H1 (cell line): ENCODE measurements at places on chromosomes 3 and 15. TPM values are rescaled to one million over a fixed set of nuclear protein-coding genes. Genes with fewer than 3 reads are reported as not detected.

DNA sequence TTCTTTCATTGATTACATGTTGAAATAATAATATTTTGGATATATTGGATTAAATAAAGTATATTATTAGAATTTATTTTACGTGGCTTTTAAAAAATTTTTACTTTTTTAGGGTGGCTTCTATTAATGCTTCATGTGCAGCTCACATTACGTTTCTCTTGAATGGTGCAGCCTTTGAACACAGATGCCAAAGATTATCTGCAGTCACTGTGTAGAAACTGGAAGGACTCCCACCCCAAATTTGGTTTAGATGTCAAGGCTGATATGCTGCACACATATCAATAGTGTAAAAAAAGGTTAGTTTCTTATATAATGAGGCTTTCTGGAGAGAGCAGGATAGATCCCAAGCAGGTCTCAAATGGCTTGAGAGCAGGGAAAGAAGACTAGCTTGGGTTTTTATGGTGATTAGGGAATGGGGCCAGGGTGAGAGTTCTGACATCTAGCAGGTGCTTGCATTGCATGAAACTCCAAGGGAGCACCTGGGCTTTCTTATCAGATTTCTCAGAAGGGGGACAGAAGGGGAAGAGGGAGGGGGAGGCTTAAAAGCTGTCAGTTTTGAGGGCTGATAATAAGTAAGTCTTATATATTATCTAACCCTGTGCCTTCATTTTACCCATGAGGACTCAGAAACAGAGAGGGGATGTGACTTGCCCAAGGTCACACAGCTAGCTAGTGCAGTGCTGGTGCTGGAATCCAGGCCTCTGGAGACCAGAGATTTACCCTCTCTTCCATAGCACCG lies 89.6 kb downstream of the CHST2 start:
- no peak for DNase-seq

DNA sequence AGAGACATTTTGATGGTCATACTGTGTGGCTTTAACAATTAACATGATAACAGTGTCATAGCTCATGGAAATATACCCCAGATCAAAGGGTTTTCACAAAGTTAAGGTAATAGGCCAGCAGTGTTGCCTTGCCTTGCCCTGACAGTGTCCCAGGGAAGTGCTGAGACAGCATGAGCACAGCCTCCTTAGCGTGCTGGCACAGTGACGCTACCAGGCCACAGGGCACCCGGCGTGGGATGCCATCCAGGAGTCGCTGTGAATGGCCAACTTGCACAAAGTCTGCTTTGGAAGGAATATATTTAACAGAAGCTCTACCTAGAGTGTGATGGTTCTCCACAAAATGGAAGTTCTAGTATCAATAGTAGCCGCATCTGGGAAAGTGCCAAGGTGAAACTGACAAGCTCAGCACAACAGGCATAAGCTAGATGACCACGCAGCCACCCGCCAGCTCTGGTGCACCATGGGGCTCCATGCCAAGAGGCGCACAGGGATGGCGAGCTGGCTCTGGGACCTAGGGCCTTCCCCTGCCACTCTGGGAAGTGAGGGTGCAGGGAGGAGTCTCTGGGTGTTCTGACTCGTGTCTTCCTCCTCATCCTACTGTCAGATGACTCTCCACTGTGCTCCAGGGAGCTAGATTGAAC lies 86.2 kb downstream of the GABRB3 start:
- no peak for DNase-seq

GRCh38 chr3:105423397-105423796 lies 56.7 kb downstream of the ALCAM start:
- DNase-seq = no peak

- DNase-seq = no peak
These were observed 108.5 kb downstream of the SYNPR start for GRCh38 chr3:63386568-63386967.

- no peak for DNase-seq
These were observed 23.1 kb downstream of the TNK2 start for GRCh38 chr3:195885036-195885891.

GRCh38 chr15:96838081-96838480 lies 507.6 kb downstream of the NR2F2 start:
- no peak for DNase-seq

DNA sequence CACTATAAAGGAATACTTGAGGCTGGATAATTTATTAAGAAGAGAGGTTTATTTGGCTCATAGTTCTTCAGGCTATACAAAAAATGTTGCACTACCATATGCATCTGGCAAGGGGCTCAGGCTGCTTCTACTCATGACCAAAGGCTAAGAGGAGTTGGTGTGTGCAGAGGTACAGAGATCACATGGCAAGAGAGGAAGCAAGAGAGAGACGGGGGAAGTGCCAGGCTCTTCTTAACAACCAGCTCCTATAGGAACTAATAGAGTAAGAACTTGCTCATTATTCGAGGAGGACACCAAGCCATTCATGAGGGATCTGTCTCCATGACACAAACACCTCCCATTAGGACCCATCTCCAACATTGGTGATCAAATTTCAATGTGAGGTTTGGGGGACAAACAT lies 6.0 kb upstream of the FNDC3B start:
- no peak for DNase-seq

DNA sequence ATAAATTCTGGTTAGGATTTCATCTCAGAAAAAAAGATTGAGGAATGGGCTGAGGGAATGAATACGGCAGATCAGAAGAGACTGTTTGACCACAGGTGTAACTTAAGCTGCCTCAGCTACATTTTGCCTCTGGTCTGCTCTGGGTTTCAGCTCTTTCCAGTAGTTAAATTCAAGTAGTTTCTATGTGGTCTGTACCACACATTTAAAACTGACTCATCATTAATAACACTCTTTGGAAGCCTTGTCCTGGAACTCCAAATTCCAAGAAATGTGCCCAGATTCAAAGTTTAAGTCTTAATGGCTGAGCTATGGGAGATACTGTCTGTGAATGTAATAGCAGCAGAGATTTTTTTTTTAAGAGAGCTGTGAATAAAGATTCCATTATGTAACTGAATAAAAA lies 133.1 kb upstream of the IGSF10 start:
- no peak for DNase-seq

- no peak for DNase-seq
These were observed 248.7 kb upstream of the CBLB start for GRCh38 chr3:106117490-106117858.

DNA sequence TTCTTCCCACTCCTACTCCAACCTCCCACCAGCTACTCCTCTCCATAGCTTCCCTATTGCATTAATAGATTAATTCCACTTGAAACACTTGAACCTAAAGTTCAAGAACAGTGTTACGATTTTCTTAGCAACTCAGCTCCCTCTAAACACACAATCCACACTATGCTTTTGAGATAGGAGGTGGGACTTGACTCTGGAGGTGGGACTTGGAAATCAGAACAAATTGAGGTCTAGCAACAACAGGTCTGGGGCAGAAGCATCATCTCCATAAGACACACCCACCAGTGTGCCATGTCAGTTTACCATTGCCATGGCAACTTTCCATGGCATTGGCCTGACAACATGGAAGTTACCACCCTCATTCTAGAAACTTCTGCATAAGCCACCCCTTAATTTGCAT lies 336.5 kb upstream of the ALCAM start:
- DNase-seq = no peak

- DNase-seq = peak; percentile 76
These were observed 2.9 kb downstream of the SHOX2 start for GRCh38 chr3:158103081-158103886.

GRCh38 chr3:151431940-151432339 lies 28.9 kb downstream of the IGSF10 start:
- DNase-seq = no peak

DNA sequence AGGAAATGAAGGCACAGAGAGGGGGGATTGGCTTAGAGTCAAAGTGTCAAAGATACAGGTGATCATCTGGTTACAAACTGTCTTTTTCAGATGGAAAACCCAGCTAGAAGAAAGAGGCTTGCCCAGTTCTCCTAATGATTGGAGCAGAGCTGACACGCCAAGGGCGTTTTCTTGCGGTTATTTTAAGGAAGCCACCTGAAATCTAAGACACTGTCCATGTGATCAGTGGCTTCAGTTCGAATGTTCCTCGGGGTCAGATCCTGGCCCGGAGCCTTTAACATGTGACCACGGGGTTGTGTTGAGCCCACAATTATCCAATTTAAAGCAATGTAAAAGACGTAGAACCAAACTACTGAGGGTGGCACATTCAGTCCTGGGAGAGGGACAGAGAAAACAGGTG lies 19.5 kb downstream of the FAM43A start:
- DNase-seq = no peak

GRCh38 chr3:59540241-59540640 lies 490.4 kb upstream of the CFAP20DC start:
- DNase-seq = no peak

GRCh38 chr15:30991255-30992235 lies at the start of gene MTMR10:
Gene MTMR10 (minus strand): TSS chr15:30991628. CDS start chr15:30991506, 122 bp downstream.
- peak; percentile 38 for DNase-seq

DNA sequence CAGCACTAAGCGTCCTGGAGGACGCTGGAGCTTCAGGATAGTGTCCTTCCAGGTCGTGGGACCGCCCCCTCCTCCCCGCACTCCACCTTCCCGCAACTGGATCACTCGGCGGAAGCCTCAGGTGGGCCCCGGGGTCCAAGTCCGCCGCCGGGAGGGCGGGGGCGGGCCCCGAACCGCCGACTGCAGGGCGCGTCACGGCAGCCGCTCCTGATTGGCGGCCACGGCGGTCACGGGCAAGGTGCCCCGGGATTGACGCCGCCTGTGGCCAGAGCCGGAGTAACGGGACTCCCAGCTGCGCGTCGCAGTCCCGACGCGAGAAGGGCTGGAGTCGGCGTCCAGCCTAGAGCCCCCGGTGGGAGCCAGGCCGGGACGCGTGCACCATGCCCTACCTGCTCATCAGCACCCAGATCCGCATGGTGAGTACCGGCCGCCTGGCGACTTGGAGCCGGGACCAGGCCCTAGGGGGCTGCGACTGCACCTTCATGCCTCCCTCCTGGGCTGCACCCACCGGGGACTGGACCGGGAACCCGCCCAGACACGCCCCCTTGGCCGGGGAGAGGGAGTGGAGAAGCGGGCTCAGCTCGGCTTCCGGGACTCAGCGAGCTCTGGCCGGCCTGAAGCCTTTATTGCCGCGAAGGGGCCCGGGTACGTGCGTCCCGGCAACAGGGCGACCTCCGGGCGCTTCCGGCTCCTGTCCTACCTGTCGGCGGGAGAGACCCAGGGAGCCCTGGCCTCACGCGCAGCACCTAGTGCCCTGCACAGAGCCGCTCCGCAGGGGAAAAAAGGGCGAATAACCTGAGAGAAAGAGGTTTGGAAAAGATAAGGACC lies at the start of gene GCHFR:
Gene GCHFR, plus strand, starts transcription at position 268 of the 828 bp plus-strand sequence. Its CDS starts 113 bp downstream, at position 381.
- no peak for DNase-seq

GRCh38 chr3:37071921-37072320 lies 78.6 kb downstream of the MLH1 start:
- DNase-seq = no peak

GRCh38 chr3:77328690-77329089 lies 288.8 kb downstream of the ROBO2 start:
- DNase-seq = no peak

GRCh38 chr3:177124882-177125281 lies 72.4 kb downstream of the TBL1XR1 start:
- no peak for DNase-seq

DNA sequence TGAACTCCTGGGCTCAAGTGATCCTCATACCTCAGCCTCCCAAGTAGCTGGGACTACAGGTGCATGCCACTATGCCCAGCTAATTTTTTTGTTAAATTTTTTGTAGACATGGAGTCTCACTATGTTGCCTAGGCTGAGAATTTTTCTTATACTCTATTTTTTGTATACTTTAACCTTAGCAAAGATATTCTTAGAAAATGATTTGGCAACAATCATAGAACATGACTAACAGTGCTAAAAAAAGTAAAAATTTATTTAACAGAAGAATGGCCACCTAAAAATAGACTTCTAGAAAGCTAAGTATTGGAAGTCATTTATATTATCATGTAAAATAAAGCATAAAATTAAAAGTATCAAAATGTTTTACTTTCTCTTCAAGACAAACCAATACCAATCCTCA lies 322.3 kb downstream of the PLCL2 start:
- no peak for DNase-seq

DNA sequence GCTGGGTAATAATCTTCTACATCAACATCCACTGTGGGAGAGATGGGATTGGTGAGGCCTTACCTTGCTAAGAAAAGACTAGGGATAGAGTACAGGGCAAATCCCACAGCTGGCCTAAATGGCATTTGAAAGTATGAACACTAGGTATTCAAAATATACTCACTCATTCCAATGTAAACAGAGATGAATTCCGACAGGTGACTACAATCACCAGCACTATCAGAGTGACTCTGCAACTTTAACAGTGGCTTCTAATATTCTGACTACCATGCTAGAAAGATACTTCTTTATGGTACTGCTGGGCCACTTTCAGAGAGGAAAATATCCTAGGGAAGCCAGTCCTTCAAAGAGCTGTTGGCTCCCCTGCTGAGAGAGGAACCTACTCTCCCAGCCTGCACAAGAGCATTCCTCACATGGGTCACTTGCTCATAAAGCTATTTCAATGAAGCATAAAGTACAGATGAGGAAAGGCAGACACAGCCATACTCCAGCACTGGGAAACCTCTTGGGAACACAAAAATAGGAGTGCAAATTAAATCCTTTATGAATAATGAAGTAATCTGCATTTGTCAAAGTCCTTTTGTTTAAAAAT lies 21.5 kb upstream of the MAN2C1 start:
- DNase-seq = no peak

DNA sequence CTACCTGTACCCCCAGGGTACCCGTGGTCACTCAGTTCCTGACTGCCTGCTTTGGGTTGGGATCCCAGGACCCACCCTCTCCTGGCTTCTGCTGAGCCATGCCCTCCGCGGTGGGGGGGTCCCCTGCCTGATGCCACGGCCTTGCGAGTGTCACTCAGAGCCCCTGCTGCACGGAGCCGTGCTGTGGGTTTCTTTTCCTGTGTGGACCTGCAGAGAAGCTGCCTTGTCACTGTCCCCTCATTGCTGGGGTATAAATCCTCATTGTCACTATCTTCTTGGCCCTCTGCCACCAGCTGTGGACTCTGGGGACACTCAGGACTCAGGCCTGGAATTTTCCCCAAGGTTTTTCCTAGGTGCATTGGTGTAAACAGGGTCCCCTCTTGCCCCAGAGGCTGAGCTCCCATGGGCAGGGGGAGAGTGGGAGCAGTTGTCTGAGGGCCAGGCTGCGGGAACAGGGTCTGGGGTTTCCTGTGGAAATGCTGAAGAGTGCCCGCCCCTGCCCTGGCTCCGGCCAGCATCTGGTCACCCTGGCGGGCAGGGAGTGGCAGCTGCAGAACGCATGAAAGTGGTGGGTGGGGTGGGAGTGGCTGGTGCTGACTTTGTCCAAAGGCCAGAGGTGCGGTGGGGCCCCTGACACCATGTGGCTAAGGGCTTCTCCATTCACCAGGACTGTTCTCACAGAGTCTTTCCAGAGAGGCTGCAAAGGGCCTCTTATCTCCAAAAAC lies 191.7 kb downstream of the GOLGA6L6 start:
- DNase-seq = no peak

GRCh38 chr3:62187022-62187431 lies 186.3 kb downstream of the FEZF2 start:
- DNase-seq = no peak

The CORO2B gene
- total RNA-seq = 3.4 and 4.7 TPM in 2 replicates

The MYRIP gene
- total RNA-seq = 3.4 and 4.3 TPM in 2 replicates

The CRYGS gene
- total RNA-seq = 0.90 and 1.8 TPM in 2 replicates

The SCG5 gene
- 16.9 and 19.9 TPM in 2 replicates for total RNA-seq

The APOD gene
- not detected in 2 replicates for total RNA-seq

The IGSF10 gene
- total RNA-seq = 0.86 and 0.95 TPM in 2 replicates

The HES1 gene
- total RNA-seq = 12.2 and 12.9 TPM in 2 replicates

The CHCHD4 gene
- 20.6 and 22.3 TPM in 2 replicates for total RNA-seq

The C3orf62 gene
- 3.0 and 3.2 TPM in 2 replicates for total RNA-seq

The RBP2 gene
- total RNA-seq = not detected in 2 replicates

The SMAD3 gene
- 11.1 and 12.4 TPM in 2 replicates for total RNA-seq
